ENCODE measurements at places on chromosomes 3 and 15.

DNA sequence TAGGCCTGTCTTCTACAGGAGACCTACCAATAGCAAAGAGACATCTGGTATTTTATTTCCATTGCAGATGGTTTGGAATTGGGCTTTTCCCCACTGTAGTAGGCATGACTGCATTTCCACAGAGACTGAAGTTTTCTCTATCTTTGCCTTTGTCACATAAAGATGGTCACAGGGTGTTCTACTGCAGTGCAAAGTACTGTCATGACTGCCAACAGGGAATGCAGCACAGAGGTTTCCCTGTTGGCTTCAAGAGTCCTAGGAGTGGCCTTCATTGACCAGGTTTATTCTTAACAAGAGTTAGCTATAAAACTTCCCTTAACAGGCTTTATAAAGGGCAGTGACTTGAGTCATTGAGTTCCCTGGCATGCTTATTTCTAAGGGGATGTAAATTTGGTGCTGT is 36.8 kb upstream of the TM4SF4 start:
- no peak for DNase-seq

DNA sequence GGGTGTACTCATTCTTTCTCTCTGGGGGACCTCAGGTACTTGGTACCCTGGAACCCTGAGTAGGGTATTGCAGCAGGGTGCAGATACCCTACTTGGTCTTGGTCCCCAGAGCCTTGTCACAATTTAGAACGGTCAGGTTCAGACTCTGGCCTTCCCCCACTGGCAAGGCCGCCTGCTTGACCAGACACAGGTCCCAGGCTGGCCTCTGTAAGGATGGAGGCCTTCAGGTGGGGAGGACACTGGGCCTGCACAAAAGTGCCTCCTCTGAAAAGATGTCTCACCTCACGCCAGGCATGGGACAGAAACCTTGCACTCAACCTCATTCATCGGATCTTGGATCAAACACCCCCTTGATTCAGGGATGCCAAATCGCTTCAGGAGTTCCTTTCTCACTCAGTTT is 158.4 kb downstream of the KLF13 start:
- no peak for DNase-seq

- DNase-seq, result no peak
Measured at GRCh38 chr3:172150268-172150667, 110.9 kb downstream of the FNDC3B start.

GRCh38 chr15:77030928-77031375 is 36.0 kb downstream of the PSTPIP1 start:
- DNase-seq, result no peak

DNA sequence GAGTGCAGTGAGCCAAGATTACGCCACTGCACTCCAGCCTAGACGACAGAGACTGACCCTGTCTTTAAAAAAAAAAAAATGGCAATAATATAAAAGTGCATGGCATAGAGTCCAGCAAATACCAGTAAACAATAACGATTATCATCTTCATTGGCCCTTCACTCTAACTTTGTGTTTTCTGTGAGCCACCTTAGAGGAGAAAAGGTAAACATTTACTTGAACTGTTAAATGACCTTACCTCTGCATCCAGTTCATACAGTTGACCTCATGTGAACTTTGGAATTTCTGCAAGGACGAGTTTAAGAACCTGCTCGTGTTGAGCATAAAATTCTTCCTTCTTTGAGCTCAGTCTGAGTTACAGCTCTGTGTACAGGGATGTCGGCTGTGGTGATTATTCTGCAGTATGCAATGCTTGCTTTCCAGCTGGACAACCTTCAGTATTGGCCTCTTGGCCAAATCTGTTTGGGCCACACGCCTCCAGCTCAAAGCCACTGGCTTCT is 56.6 kb downstream of the RLBP1 start:
- no peak for DNase-seq

DNA sequence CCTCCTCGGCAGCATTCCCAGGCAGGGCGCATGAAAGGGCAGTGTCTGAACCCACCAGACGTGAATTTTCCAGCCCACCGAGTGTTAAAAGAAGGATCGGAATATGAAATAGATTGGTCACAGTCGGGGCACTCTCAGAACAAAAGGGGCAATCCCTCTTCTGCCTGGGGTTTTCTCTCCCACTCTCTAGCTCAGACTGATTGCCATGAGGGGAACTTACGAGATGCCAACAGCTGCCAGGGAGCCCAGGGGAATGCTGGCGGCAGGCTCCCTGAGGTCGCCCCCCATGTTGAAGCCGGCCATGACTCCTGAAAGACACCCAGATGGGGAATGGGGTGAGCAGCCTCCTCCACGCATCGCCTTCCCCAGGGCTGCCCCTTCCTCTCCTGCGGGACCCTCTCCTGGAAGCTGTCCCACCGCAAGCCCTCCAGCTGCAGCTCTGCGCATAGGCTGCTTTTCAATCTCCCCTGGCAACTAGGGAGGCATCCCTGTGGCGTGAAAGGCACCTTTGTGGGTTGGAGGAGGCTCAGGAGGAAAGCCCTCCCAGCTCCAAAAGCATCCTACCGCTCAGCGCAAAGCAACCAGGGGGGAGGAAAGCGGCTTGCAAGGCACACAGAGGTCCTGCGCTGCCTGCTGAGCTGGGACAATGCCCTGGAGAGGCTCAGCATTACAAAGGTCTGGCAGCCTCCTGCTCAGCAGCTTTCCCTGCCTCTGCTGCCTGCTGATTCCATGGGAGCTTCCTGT is 64.8 kb upstream of the HEG1 start:
- no peak for DNase-seq

- DNase-seq, result no peak
Measured at GRCh38 chr15:28952666-28953491, 67.1 kb downstream of the APBA2 start.

DNA sequence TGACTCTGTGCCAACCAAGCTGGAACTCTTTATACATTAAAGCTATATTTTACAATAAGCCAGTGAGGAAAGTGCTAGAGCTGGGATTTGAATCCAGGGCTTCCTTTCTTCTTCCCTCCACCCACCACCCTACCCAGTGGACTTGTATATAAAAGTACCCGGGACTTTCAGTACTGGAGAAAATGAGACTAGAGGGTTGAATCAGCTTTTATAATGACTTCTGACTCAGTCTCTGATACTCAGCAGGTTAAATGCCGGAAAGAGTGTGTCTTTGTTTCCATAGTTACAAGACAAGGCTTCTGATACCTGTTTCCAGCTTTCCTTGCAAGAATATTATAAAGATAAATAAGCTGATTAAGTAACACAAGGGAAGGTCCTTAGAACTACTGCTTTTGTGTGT is 80.9 kb downstream of the FRMD4B start:
- no peak for DNase-seq

DNA sequence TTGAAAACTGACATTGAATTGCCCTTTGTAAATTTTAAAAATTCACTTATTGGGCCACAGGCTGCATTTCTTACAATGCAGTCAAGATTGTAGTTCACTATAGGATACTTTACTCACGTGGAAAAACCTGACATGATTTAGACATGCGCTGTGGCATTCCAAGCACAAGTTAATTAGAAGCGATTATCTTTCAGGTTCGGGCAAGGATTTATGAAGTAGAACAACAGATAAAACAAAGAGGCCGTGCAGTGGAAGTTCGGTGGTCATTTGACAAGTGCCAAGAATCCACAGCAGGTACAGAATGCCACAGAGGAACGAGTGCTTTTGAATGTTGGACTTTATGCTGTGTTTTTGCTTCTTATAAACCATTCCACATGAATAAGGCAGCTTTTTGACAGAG is 37.8 kb downstream of the GPR171 start:
- no peak for DNase-seq

- DNase-seq, result no peak
Measured at GRCh38 chr3:65925254-65925954, 113.3 kb downstream of the MAGI1 start.

GRCh38 chr3:30664884-30665283 is 58.5 kb downstream of the TGFBR2 start:
- DNase-seq, result no peak

DNA sequence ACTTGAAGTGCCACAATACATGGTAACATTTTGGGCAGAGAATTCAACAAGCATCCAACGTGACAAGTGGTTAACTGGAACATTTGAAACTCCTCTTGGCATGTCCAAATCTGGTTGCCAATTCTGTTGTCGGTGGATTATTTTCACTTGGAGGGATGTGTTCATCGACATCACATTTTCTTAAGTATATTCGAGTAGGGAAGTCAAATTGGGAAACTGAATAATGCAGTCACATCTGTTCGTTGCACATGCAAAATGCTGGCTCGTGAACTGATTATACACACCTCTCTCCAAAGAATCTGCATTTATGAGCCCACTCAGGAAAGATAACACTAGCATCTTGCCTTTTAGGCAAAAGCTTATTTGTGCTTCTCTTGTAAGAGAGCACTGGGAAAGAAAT is 139.7 kb downstream of the LIPC start:
- DNase-seq, result no peak

GRCh38 chr15:22942877-22943276 is 37.3 kb downstream of the CYFIP1 start:
- no peak for DNase-seq

DNA sequence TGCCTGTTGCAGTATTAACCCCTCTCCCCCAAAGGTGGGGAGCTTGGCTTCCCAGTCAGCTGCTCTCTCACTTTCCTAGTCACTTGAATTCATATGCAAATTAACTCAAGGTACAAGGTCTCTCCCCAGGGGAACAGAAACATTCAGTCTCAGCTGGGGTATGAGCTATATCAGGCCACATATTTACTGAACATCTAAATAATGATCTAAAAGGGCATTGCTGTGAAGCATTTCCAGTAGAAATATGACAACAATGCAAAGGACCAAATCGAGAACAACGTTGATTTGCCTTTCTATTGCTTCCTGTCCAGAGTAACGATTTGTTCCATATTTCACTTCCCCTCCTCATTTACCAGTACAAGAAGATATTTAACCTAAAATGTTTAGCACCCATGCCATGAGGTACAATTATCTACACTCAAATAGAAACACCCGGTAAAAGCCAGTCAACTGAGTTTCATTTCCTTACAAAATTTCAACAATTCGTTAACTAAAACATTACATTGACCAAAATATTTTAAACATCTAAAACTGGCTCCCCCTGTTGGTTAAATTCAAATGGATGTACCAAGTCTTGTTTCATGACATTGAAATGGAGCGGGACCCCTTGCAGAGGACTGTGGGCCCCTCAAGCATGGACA is 36.5 kb upstream of the KLHL6 start:
- DNase-seq, result no peak

DNA sequence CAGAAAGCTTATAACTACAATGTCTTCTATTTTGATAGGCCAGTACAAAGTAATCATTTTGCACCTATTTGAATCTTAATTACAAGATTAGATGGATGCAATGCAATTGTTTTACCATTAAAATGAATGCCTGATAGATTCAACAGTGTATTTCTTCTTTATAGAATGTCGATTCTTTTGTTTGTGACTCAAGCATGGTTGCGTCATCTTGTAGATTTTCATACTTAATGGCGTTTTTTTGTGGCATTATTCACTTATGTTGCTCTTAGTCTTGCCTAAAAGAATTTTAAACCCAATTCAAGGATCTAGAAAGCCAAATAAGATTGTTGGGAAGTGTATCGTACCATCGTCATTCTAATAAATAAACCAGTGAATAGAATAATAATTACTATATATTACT is 21.4 kb downstream of the ZBTB38 start:
- DNase-seq, result no peak

GRCh38 chr3:188687389-188687788 is 484.4 kb upstream of the TPRG1 start:
- peak; percentile 38 for DNase-seq

- no peak for DNase-seq
Measured at GRCh38 chr3:72421126-72421525, 427.1 kb downstream of the SHQ1 start.

GRCh38 chr3:46501702-46502101 is 3.9 kb downstream of the RTP3 start:
- DNase-seq, result no peak

GRCh38 chr3:17730318-17730967 is 12.0 kb downstream of the TBC1D5 start:
- peak; percentile 16 for DNase-seq

GRCh38 chr3:117565777-117566176 is 856.2 kb downstream of the TUSC7 start:
- DNase-seq, result no peak

DNA sequence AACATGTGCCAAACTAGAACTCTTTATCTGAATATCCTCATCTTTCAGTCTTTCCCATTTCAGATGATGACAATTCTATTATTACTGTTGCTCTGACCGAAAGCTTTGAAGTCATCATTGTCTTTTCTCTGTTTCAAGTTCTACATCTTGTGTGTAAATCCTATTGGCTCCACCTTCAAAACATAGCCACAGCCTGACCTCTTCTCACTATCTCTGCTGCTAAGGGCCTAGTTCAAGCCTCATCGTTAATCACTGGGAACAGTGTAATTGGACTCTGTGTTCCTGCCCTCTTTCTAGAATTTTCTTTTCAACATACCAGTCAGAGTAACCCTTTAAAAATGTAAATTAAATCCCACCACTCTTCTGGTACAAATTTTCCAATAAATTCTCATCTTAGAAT is 105.1 kb downstream of the OXSM start:
- no peak for DNase-seq

DNA sequence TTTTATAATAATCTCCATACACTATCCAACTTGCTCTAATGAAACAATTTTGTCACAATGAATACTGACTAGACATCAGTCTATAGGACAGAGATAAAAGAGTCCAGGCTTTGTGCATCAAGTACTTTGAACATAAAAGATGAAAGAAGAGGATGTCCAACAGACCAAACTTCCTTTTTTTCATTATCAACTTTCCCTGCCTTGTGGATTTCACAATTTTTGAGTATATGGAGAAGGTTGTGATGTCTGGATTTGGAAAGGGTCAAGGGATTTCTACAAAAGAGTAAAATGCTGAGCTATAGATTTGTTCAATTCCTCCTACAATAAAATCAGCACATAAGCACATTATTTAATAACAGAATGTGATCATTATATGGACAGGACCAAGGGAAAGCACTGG is 25.7 kb downstream of the CD47 start:
- no peak for DNase-seq

DNA sequence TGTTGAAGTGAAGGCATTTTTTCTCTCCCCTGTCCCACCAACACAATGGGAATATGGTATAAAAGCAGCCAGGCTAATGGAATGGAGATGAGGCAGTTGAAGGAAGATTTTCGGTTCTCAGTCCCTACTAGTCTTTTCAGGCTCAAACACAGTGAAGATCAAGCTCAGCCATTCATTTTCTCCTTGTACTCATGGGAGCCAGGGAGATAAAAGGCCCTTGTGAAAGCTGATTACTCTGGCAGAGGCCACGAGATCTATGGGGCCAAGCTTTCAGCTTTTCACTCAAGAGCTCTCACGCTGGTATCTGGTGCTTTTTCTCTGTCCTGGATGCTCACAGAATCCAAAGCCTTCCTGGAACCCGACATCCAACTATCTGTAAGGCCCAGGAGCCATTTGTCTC is 14.5 kb upstream of the FAN1 start:
- DNase-seq, result no peak

DNA sequence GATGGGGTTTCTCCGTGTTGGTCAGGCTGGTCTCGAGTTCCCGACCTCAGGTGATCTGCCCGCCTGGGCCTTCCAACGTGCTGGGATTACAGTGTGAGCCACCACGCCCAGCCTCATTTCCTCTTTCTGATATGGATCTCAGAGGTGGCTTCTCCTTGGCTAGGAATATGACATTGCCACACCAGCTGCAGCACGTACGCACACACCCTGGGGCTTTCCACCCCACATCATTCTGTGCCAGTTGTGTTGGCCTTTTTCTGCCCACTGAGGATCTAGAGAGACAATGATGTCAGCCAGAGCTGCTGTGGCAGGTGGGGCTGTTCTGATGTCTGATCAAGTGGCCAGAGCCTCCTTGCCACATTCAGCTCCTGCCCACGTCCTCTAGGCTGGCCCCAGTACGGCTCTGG is 29.0 kb downstream of the TMEM45A start:
- no peak for DNase-seq

- no peak for DNase-seq
Measured at GRCh38 chr15:100111125-100112060, 230.4 kb downstream of the ADAMTS17 start.

Measured in AG04449 (cell line).